ENCODE measurements at places on chromosomes 4 and X.

GRCh38 chr4:58734030-58734674, 1624.0 kb upstream of the IGFBP7 start:
- DNase-seq = no peak

DNA sequence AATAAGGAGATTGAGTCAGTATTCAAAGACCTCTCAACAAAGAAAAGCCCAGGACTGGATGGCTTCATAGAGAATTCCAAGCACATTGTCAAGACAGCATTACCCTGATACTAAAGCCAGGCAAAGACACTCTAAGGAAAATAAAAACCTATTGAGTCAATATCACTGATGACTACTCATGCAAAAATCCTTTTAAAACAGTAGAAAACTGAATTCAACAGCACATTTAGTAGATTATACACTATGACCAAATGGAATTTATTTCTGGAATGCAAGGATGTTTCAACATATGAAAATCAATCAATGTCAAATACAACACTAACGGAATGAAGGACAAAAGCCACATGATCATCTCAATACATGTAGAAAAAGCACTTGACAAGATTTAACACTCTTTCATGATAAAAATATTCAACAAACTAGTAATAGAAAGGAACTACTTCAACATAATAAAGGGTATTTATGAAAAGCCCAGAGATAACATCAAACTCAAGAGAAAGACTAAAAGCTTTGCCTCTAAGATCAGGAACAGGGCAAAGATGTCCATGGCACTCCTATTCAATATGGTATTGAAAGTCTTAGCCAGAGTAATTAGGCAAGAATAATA, 633.3 kb downstream of the ANKRD50 start:
- DNase-seq = no peak

DNA sequence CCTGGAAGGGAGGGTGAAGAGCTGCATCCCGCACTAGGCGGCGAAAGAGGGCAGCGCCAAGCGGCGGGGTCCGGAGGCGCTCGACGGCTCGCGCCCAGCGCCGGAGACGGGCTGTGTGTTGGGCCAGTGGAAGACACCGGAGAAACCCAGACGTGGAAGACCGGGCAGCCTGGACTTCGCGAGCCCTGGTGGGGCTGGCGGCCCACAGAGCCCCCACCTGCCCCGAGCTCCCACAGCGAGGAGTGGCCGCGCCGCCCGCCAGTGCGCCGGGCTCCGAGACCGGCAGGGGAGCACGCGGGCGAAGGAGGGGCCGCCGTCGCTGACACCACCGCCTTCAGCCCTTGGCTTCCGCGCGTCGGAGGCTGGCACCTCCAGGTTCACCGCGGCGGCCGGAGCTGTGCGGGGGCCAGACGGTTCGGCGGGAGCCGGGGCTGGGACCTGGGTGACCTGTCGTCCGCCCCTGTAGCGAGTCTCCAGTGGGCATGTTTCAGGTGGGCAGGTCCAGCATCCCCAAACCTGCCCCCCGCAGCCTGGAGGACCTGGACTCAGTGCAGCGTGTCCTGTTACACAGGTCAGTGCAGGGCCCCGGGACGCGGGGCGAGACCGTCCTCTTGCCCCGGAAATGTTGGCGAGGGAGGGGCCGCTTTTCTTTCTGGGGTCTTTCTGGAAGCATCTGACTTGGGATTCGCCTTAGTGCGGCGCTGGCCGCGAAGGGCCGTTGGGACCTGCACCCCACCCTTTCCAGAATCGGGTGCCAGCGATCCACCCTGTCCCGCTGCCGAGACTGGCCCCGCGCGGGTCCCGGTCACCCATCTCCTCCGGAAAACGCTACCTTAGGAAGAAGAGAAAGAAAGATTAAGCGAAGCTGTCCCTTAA, 9.6 kb upstream of the INTU start:
- DNase-seq = peak; percentile 44

- DNase-seq = no peak
Observed at GRCh38 chr4:16122784-16123183, 39.0 kb upstream of the PROM1 start.

DNA sequence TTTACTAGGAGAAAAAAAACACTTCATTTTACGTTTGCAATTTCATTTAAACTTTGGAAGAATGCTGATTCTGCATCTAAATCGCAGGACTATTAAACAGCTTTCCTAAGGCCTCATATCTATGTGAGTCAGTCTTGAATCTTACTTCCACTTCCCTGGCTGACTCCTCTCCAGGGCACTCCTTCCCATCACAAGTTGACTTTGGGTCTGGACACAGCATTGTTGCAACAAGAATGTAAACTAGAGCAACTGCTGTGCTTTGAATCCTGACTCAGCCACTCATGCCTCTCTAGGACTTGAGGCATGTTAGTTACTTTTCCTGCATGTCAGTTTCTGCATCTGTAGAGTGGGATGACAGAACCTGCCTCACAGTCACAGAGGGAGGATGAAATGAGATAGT, 413.8 kb downstream of the FAT4 start:
- DNase-seq = no peak

DNA sequence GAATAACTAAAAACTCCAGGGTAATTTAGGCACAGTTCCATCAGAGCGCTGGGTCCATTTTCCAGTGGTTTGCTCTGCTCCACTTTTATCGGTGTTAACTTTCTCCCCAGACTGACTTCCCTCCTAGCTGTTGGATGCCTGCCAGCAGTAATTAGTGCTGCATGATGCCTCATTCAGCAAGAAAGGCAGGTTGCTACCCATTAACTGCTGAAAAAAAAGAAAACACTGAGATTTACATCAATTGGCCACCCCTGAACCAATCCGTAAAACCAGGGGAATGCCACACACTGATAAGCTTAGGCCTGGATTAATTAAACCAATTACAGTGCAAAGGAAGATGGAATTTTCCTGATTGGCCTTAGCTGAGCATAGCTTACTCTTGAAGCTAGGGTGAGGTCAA, 182.4 kb upstream of the CXXC4 start:
- DNase-seq = peak; percentile 86

DNA sequence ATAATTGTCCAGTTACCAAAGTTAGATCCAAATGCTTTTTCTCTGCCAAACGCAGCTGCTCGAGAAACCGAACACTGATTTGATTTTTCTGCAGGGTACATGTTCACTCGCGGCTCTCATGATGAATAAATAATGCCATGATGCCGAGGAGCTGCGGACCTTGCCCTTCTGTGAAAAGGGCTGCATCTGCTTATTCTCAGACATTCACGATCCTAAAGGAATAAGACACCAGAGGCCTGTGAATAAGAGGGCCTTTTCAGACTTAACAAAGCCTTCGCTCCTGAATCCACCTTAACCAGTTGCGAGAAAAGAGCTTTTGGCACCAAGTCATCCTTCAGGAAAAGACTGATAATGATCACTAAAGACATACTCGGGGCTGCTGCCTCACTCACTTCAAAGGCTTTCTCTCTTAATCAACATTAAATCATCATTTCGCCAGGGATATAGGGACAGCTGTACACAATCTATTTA, 147.5 kb downstream of the FBXO8 start:
- peak; percentile 68 for DNase-seq

DNA sequence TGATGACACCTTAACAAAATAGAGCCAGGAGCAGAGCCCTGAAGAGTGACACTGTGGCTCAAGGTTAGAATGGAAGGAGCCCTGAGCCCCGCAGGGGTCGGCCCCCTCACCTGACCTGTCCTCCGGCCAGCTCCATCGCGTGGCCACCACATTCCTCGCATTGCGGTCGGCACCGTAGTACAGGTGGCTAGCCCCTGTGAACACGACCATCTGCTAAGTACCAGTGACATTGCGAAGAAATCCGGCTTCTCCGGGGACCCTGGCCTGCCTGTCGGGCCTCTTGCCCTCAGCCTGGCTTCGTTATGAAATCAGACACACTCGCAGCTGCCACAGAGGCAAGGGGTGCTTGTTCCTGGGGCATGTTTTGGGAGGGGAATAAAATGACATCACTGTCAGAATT, 179.0 kb downstream of the AFAP1 start:
- no peak for DNase-seq

All from NCI-H1105 treated with DMSO at 0.1 percent for 48 hours (cell line).